ENCODE measurements at places on chromosomes 2 and 18.

GRCh38 chr18:56489893-56490292 is 148.5 kb downstream of the TXNL1 start:
- DNase-seq, result no peak

- no peak for DNase-seq
These were observed 17.8 kb downstream of the DOK1 start for GRCh38 chr2:74572178-74572925.

- no peak for DNase-seq
These were observed 149.4 kb upstream of the EPAS1 start for GRCh38 chr2:46147626-46148368.

GRCh38 chr18:43650426-43650825 is 373.1 kb upstream of the SYT4 start:
- DNase-seq, result no peak

Measured in stimulated activated CD8-positive, alpha-beta memory T cell treated with anti-CD3 and anti-CD28 coated beads, Interleukin-15, amount 100 ng/mL, for 4 hours (primary cell).